Amniotic stem cell (primary cell): ENCODE measurements at places on chromosomes 16 and 17.

DNA sequence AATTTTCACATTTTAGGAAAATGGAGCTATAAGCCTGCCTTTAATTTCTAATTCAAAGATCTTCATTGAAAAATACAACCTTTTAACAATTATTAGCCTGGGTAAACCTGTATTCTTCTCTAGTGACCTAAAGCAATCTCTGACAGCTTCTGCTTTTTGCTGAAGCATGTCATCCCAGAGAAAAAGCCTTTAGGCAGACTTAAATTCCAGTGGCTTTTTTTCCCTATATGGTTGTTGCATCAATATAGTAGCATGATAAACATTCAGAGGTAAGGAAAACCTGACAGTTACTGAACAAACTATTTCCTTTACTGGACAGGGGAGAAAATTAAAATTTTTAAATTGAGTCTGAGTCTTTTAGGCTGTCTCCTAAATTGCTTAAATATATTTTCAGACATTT is 7.8 kb upstream of the EVI2A start:
- DNase-seq: no peak

- no peak for DNase-seq
Measured at GRCh38 chr16:57711-58110, 4.1 kb downstream of the SNRNP25 start.

DNA sequence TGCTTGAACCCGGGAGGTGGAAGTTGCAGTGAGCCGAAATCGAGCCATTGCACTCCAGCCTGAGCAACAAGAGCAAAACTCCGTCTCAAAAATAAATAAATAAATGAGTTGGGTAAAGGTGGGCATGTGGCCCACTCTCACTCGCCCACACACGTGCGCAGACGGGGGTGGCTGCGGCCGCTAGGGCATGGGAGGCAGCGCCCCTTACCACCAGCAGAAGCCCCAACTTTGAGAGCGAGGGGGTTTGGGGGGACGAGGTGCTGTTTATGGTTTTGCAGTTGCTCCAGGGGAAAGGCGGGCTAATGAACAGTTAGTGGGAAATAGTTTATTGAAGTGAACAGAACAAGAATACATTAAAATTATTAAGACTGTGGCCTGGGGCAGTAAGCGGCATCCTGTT is 14.9 kb upstream of the RBFOX3 start:
- no peak for DNase-seq

DNA sequence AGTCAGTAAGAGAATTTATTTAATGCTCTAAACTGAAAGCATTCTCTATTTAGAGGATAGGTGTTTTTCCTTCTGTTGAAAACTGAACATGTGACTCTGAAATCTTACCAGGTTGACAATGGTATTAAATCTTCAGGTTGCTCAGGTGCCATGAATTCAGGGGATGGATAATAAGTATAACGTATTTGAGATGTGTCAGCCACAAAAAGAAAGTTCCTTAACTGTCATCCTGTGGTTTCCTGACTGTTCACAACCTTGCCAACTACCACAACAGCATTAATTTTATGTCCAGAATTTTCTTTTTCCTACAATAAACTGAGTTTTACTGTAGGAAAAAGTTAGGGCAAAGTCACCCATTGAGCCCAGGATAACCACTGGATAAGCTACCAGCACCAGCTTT is 243.3 kb upstream of the PSMD7 start:
- no peak for DNase-seq

DNA sequence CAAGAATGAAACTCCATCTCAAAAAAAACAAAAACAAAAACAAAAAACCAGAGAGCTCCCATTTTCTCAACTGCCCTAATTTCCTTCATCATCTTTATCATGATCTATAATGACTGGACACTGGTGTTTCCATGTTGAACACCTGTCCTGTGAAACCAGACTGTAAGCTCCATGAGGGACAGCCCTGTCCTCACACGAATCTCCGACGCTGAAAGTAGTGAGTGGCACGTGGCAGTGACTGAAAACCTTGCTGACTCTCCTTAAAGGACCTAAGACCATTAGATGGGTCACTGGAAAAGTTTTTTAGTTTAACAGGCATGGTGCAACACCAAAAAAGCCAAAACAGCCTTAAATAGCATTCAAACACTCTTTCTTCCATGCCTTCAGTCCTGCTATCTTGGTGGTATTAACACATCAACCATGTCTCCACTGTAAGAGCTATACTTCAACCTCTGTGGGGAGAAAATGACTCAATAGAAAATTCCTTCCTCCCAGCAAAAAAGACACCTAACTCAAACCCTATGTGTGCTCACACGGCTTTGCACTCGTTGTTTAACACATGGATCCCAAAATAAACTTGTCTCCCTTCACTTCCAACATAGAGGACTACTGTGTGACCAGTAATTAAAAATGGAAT is 8.3 kb downstream of the AXIN2 start:
- peak; percentile 24 for DNase-seq

- peak; percentile 45 for DNase-seq
Measured at GRCh38 chr17:2405247-2405926, 4.5 kb upstream of the MNT start.

DNA sequence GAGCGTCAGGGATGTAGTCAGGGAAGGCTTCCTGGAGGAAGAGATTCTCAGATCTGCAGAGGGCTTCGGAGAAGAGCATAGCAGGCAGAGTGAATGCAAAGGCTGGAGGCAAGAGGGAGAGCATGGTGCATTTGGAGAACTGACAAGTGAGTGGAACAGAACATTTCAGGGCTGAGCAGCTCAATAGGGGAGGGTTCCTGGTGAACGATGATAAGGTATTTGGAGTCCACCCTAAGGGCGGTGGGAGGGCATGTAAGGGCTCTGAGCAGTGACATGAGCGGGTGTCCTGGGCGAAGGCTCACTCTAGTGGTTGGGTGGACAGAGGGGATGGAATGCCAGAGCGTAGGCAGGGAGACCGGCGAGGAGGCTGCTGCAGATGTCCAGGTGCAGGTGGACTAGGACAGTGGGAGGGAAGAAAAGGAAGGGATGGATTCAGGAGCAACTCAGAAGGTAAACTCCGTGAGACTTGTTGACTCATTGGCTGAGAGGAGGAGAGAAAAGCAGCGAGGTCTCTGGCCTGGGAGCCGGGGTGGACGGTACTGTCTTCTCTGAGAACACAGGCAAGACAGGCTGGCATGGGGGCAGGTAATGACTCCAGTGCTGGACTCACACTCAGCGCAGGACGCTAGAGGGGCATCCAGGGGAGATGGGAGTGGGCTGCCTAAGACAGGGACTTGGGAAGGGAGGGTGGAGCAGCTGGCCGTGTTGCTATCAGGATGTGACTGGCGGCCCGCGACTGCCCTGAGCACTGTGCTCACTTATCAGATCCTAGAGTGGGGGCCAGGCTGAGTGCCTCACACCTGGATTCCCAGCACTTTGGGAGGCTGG is 1.4 kb upstream of the PITPNA start:
- DNase-seq: no peak

DNA sequence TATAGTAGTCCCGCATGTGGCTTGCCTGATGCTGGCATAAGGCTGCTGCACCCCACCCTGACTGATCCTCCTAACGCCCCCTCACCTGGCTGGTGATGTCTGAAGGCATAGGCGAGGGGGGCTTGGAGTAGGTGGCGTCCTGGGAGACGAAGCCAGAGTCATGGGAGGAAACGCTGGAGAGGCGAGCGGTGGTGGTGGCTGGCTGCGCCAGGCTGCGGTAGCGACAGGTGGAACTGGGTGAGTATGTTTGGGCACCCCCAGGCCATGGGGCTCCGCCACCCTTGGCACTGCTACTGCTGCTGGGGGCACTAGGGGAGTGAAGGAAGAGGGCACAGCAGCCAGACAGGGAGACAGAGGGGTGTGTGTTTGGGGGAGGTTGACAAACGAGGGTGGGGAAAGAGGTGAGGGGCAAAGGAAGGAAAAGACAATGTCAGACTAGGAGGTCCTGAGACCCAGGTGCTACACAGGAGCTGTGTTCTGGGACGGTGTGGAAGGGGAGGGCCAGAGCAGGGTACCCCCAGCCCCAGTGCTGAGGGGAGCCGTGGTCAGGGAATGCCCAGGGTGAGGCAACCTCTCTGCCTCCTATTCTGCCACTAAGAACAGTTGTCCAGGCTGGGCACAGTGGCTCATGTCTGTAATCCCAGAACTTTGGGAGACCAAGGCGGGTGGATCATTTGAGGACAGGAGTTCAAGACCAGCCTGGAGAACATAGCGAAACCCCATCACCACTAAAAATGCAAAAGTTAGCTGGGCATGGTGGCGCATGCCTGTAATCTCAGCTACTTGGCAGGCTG is 11.4 kb downstream of the MTSS2 start:
- DNase-seq: no peak

DNA sequence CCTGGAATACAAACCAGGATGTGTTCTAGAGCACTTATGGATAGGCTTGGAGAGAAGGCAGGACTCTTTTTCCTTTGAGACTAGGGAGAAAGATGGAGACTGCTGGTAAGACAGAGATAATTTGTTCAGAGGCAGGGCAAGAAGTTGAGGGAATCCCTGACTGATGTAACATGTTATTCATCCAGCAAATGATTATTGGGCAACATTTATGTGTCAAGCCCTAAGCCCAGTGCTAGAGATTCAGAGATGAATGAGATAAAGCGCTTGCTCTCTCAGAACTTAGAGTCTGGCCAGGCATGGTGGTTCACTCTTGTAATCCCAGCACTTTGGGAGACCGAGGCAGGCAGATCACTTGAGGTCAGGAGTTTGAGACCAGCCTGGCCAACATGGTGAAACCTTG is 47.8 kb upstream of the NUFIP2 start:
- DNase-seq: no peak

DNA sequence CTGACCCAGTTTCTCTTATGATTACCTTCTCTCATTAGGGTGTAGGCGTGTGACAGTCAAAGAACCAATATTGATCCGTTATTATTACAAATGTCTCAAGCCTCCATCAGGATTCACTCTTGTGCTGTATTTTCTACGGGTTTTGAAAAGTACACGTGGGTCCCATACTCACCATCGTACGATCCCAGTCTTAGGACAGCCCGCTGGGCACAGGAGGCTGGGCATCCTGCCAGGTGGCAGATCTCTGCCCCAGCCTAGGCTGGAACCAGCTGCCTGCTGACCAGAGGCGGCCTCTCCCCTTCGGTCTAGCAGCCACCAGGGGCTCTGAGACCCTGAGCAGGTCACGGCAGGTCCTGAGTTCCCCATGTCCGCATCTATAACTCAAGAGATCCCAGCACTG is 2.0 kb upstream of the METRNL start:
- no peak for DNase-seq

DNA sequence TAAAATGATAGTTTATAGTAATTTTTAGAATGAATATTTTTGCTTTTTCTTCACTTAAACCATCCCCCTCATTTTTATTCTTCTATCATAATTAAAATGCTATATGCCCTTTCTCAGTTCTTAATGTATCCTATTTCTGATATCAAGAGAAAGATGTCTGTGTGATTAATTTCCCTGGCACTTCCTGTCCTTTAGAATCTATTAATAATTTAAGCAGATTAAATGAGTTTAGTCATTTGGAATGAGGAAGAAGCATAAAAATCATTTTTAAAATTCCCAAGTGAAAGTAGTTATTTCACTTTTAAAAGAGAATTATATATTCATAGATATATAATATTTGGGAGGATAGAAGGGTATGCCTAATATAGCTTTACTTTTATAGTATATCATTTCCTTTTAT is 27.8 kb upstream of the CDR2 start:
- DNase-seq: no peak

GRCh38 chr17:65893692-65894279 is 298.1 kb downstream of the CEP112 start:
- DNase-seq: no peak

DNA sequence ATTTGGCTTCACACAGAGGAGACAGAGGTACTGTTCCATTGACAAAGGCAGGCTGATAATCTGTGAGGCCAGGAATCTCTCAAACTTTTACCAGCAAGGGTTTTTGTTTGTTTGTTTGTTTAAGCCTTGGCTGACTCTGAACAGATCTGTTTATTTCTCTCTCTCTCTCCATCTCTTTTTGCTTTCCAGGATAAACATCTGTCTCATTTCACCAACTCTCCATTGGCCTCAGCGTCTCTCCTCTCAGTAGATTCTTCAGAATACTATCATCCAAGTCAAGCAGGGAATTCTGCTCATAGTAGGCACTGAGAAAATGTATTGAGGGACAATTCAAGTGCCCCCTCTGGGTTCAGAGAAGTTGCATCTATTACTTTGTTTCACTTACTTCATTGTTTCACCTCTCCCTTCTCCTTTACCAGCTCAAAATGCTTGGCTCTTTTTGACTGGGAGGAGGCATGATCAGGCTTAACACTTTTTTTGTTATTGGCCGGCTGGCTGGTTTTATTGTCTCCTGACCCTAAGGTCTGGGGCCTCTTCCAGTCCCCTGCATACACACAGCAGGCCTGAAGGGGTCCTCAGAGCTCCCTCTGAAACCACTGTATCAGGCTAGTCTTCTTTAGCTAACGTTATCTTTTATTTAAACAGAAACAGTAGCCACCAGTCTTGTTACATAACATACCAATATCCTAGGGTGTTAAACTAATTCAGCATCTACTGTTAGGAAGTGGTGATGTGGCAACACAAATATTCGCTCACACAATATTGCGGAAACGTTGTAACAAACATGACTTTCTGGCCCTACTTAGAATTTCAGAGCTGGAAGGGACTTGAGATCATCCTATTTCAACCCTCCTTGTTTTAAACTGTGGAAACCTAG is 2.0 kb upstream of the YPEL2 start:
- peak; percentile 27 for DNase-seq

DNA sequence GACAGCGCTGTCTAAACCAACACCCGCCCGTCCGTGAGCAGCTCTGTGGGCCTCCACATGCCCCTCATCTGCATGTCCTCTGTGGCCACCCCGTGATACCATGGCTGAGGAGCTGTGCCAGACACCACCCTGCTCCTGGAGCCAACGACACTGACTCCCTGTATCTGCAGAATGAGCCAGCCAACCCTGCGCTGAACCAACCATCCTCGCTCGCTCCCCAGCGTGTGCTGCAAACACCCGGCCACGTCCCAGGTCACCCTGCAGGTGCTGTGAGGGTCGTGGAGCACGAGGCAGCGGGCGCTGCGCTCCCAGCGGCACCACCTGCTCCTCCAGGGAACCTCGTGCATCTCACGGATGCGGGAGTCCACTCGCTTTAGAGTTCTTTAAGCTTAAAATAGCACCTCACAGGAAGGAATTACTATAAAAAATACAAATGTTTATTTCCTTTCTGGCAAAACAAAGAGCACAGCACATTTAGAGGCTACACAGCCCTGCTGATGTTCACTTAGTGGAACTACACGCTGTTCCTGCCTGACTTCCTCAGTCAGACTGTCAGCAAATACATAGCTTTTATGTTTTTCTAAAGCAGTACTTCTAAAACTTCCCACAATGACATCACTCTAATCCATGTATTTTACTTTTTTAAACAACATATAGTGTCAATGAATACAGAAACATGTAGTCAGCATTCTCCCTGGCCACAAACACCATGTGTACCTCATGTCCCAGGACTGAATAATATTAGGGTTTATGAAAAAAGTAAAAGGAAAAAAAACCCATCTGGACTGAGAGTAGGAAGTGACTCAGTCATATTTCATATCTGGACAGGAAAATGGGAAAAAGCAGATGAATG is 43.5 kb downstream of the MAP1LC3B start:
- DNase-seq: no peak

DNA sequence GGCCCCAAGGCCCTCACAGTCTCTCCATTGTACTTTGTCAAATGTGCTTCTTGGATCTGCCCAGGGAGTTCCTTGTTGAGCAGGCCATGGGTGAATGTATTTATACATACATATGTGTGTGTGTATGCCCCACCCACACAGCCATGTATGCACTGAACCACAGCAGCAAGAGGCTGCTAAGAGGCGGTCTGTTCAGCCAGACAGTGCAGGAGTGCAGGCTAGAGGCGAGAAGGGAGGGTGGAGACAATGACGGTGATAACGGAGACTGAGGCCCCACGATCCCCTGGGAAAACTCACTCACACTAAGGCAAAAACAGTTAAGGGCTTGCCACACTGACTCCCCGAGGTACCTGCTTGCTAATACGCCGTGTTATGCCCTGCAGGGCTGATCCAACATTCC is 151.0 kb upstream of the CDC42EP4 start:
- DNase-seq: no peak
